ENCODE measurements at places on chromosomes 7 and 10.

- no peak for DNase-seq
Observed at GRCh38 chr10:122303271-122304053, 32.4 kb downstream of the BTBD16 start.

GRCh38 chr7:81503771-81504170, 266.1 kb downstream of the HGF start:
- DNase-seq: no peak

DNA sequence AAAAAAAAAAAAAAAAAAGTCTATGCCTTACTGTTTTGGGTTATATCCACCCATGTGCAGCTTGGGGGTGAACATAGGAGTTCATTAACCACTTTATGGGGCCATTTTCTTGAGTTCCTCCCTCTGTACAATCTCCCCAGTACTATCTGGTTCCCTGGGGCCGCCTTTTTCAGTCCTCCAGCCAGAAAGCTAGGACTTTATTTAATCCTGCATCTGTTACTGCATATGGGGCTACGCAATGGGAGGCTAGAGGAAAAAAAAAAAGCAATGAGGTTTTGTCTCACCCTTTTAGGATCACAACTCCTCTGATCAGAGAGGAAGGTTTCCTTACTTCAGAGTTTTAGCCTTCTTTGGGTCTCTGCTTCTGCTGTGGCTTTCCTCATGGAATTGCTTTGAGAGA, 51.0 kb downstream of the BTRC start:
- no peak for DNase-seq

- no peak for DNase-seq
Observed at GRCh38 chr7:84112771-84113170, 81.8 kb downstream of the SEMA3A start.

DNA sequence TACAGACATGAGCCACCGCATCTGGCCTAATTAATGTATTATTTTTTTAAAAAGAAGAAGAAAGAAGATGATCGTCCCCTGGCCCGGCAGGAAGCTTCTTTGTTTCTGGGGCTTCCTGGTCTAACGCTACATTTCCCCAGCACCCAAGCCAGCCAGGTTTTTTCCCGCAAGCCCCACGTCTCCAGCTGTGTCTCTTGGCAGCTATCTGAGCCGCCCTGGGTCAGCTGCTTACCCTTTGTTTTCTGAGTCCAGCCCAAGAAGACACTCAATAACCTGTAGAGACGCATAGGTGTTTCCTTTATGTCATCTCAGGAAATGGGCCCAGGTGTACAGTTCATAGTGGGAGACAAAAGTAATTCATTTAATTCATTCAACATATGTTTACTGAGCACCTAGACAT, 110.2 kb downstream of the MTPAP start:
- DNase-seq: no peak

- no peak for DNase-seq
Observed at GRCh38 chr7:25552998-25553397, 324.7 kb upstream of the NPVF start.

GRCh38 chr7:104017001-104017400, 27.5 kb upstream of the RELN start:
- DNase-seq: no peak

DNA sequence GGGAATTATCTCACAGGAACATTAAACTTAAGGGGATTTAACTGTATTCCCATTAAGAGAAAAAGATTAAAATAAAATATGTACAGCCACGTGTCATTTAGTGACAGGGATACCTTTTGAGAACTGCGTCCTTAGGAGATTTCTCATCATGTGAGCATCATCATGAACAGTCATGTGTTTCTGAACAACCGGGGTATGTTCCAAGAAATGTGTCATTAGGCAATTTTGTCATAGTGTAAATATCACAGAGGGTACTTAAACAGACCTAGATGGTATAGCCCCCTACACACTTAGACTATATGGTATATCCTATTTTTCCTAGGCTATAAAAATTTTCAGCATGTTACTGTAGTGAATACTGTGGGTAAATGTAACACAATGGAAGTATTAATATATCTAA, 840.3 kb downstream of the CNTNAP2 start:
- no peak for DNase-seq

GRCh38 chr7:46679671-46680070, 758.6 kb upstream of the IGFBP3 start:
- DNase-seq: no peak

GRCh38 chr10:106957823-106958588, 206.5 kb downstream of the SORCS1 start:
- DNase-seq: peak; percentile 81

- DNase-seq: peak; percentile 62
Observed at GRCh38 chr7:149714910-149715471, 58.4 kb downstream of the ZNF467 start.

Data from common myeloid progenitor, CD34-positive (primary cell).